ENCODE measurements at places on chromosomes 7 and 10.

GRCh38 chr7:24834128-24834798 lies 77.0 kb upstream of the GSDME start:
- no peak for DNase-seq

DNA sequence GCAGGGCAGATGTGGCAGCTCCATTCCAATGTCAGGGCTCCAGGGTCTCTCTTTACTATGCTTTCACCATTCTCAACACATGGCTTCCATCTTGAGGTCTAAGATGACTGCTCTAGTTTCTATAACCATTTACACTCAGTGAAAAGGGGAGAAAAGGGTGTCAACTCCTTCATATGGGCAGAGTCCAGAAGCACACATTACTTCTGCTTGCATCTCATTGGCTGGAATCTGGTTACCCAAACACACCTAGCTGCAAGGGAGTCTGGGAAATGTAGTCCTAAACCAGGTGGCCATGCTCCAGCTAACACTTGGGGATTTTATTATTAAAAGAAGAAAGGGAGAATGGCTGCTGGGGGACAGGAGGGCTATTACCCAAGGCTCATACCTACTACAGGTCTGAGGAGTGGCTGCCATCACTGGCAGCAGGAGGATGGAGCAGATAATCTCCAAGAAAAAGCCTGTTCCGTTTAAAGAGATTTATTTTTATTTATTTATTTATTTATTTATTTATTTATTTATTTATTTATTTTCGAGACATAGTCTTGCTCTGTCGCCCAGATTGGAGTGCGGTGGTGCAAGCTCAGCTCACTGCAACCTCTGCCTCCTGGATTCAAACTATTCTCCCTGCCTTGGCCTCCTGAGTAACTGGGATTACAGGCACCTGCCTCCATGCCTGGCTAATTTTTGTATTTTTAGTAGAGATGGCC lies 29.1 kb upstream of the LBX1 start:
- no peak for DNase-seq

GRCh38 chr10:93081834-93082233 lies 8.1 kb downstream of the CYP26A1 start:
- no peak for DNase-seq

- DNase-seq = no peak
Measured at GRCh38 chr7:106313966-106314365, 29.2 kb upstream of the NAMPT start.

GRCh38 chr10:88361995-88362807 lies 220.9 kb downstream of the RNLS start:
- DNase-seq = no peak

- no peak for DNase-seq
Measured at GRCh38 chr7:121798453-121798840, 74.5 kb upstream of the PTPRZ1 start.

DNA sequence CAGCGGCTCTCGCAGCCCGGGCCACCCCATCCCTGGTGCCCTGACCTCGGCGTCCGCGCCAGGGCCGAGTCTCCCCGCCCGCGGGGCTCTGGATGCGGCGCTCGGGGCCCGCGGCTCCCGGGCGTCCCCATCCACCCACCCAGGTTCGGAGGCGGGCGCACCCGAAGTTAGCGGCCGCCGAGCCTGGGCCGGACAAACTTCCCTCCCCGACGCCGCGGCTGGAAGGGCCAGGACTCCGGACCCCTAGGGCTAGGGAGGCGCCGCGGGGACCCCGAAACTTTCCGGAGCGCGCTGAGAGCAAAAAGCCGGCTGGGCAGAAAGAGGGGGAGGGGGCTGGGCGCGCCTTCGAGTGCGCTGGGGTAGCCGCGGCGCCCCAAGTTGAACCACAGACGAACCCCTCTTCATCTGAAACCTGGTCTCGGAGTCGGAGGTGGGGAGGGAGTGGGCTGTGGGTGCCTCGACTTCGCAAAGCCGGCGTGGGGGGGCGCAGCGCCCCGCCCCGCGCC lies 3.7 kb upstream of the ELFN1 start:
- no peak for DNase-seq

GRCh38 chr7:101127460-101128039 lies 646 bp downstream of the SERPINE1 start:
- no peak for DNase-seq

GRCh38 chr10:44731283-44731682 lies 179.9 kb upstream of the TMEM72 start:
- no peak for DNase-seq

- no peak for DNase-seq
Measured at GRCh38 chr10:46247808-46248569, 38.8 kb upstream of the ANTXRL start.

GRCh38 chr10:27433976-27434375 lies 70.1 kb upstream of the RAB18 start:
- no peak for DNase-seq

DNA sequence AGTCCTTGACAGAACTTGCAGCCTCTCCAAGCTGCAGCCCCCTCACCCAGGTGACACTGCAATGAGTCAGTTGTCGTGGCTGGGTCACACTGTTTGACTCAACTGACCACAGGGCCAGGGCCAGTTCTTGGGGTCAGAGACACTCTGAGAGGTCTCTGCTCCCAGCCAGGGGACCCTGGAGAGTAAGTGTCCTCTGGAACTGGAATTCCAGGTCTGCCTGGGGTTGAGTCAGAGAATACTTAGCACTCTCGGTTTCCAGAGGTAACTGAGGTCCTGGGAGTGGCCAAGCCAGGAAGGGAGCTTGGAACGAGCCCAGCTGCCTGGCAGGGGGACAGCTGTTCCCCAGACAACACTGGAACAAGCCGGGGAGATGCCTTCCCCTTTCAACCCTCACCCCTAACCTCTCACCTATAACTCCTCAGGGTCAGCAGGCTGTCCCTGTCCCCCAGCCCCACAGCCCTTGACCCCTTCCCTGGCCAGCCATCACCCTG lies 2.2 kb upstream of the MYL10 start:
- no peak for DNase-seq

DNA sequence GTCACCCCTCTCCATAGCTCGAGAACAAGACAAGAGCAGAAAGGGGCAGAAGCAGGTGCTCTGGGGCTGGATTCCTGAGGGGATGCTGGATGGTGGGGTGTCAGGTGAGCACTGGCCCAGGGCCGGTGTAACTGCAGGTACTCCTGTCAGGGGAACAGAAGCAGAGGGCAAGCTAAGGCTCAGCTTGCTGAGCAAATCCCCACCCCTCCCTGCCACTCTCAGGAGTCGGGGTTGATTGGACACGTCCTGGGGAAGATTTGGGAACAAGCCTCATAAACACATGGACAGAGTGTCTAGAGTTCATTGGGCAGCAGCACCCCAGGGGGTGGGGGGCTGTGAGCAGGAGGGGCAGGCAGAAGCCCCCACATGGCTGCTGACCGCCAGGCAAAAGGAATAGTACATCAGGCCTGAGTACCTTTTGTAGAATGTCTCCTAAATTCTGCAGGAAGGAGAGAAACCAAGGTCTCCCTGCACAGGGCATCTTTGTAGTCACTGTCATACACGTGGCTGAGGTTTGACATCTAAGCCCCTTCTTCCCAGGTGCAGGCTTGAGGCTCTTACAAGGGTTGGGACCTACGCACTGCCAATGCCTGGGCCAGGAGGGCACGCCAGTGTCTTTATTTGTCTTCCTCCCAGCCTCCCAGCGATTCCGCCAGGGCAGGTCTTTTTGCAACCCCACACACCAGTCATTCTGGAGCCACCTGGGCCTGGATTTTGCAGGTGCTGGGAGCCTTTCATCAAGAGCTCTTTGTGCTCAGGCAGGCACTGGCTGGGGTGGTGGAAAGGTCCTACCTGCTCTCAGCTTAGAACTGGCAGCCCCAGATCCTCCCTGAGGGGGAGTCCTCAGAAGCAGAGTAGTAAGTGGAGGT lies 2.8 kb downstream of the CALML3 start:
- no peak for DNase-seq
